Non-pigmented ciliary epithelial cell (primary cell): ENCODE measurements at places on chromosomes 1 and 21.
A peak's percentile ranks its signal among the peaks of the same experiment; 100 is the strongest.

DNA sequence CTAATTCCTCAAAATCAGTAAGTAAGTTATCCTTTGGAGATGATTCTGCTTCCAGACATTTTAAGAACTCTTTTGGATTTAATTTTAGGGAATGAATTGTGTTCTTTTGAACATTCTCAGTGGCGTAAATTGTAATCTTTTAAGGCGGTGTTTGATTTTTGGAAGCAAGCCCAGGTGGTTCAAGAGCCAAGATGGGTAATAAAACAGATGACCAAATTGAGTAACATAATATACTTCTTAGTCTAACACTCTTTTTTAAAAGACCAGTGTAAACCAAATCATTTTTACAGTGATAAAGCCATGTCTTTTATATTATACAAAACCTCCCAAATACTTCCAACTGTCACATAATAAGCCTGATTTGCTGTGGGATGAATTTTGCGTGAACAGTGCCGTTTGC lies 133.8 kb downstream of the LRRC40 start:
- DNase-seq = no peak

DNA sequence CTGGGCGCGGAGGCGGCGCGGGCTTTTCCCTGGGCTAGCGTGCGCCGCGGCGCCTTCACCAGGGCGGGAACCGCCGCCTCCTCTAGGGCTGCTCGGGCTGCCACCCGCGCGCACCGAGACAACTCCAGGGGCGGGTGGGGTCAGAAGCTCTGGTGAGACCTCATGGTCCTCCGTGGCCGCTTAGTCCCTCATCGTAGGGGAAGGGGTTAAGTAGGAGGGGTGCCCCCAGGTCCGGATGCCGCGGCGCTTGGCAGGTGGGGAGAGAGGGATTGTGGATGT lies 559 bp downstream of the SERTAD4 start:
- DNase-seq = no peak

GRCh38 chr1:205450448-205450847 lies 5.4 kb downstream of the BLACAT1 start:
- DNase-seq = no peak

GRCh38 chr1:209808059-209808581 lies 2.2 kb upstream of the IRF6 start:
- DNase-seq = peak; percentile 96

- DNase-seq = no peak
Observed at GRCh38 chr1:147266381-147266780, 23.9 kb downstream of the CHD1L start.

GRCh38 chr1:235275223-235275622 lies 52.8 kb downstream of the ARID4B start:
- DNase-seq = no peak

- no peak for DNase-seq
Observed at GRCh38 chr1:195898924-195899323, 709.3 kb downstream of the KCNT2 start.

- DNase-seq = no peak
Observed at GRCh38 chr1:237705462-237705861, 185.3 kb downstream of the ZP4 start.
